CD4-positive, alpha-beta T cell treated with Interleukin-2 at 100 ng/mL for 4 hours (primary cell): ENCODE measurements at places on chromosomes 16 and 17.

DNA sequence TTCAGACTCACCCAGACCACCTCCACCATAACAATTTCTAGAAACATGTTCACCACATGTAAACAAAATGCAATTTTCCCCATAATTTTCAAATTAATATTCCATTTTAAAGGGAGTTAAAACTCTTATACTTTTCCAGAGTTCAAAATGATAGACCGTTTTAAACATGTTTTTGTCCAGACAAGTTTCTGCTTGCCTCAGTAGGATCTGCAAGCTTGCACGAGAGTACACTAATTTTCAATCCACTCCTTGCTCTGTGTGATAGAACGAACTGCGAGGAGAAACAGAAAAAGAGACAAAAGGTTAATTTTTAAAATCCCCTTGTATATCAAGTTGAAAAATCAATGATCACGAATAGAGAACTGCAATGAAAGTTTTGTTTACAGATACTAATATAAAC, 7.1 kb downstream of the FAHD1 start:
- DNase-seq = no peak

GRCh38 chr16:86762095-86762494, 183.7 kb downstream of the FOXL1 start:
- no peak for DNase-seq

DNA sequence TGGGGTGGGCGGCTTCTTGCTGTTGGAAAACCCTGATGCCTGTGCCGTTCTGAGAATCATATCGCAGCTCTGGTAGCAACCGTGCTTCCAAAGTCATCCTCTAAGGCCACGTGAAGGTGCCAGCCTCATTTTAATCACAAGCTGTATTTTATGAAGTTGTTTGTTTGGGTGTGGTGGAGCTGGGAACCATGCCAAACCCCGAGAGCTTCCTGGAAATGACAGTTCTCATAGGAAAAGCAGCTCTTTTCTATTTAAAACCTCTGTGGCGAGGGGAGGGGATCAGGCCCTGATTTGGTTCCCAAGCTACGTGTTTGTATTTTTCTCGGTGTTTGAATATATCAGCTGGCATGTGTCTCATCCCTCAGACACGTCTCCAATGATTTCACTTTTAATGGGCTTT, 21.7 kb downstream of the KNOP1 start:
- peak; percentile 92 for DNase-seq

GRCh38 chr16:83952587-83952939, 477 bp upstream of the OSGIN1 start:
- DNase-seq = no peak

DNA sequence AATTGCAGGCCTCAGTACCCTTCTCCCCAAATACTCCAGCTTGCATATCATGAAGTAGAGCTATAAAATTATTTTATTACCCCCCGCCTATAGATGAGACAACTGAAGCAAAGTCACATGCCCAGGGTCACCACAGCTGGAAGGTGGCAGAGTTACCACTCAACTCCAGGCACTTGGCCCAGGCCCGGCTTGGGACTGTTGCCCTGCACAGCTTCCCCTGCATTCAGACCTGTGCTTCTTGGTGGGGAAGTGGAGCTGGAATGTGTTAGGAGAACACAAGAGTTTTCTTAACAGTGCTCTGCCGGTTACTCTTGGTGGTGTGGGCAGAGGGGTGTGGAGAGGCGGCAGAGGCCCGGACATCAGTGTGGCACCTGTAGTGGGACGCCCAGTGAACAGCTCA, 149.3 kb downstream of the SOCS1 start:
- no peak for DNase-seq

GRCh38 chr17:48769009-48769675, 40.6 kb upstream of the HOXB13 start:
- no peak for DNase-seq

GRCh38 chr16:21719283-21719682, 55.5 kb downstream of the OTOA start:
- DNase-seq = no peak

DNA sequence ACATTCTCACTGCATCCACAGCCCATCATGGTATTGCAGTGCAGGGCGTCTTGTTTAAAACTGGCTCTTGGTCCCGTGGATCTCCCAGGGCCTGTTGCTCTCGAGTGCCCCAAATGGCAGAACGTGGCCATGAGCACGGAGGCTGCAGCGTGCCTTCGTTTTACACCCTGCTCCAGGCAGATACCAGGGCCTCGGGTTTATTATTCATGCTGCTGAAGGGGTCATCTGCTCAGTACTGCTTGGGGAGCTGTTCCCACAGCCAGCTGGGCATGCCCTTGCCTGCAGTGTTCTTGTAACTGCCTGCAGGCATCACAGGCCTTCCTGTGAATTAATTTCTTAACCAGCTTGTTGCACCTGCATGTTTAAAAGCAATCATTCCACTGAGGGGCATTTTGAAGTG, 129.7 kb upstream of the CHMP6 start:
- DNase-seq = peak; percentile 60

- DNase-seq = no peak
Measured at GRCh38 chr16:3135126-3135715, 392 bp downstream of the ZNF213 start.

DNA sequence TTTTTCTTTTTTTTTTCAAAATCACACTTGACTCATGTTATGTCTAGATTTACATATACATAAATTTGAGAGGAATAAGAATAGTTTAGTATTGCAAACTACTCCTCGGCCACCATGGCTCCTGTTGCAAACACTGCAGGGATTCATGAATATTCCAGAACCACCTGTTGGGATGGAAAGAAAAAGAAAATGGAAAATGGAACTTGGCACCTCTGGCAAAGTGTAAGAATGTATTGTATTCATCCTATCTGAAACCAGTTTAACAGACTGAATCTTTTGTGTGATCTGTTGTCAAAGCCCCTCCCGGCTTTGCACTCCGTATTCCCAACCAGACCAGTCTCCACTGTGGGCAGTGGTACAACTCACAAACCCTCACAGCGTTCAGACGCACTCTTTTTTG, 124.4 kb downstream of the SPECC1 start:
- no peak for DNase-seq

DNA sequence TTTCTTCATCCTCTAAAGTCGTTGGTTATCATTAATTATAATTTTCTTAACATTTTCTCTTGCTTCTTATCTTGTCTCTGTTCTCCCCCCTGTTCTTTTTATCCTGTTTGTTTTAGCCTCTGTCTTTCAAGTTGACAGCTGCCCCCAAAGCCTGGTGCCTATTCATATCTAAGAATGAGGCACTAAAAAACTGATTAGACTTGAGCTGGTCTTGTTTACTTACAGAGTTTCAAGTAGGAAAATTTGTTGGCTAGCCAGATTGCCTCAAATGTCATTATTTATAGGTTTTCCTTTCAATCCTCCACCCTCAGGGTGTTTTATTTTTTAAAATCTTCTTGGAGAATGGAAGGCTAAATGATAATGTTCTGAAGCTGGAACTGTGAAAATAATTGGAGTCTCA, 236.0 kb downstream of the UTP18 start:
- DNase-seq = no peak

DNA sequence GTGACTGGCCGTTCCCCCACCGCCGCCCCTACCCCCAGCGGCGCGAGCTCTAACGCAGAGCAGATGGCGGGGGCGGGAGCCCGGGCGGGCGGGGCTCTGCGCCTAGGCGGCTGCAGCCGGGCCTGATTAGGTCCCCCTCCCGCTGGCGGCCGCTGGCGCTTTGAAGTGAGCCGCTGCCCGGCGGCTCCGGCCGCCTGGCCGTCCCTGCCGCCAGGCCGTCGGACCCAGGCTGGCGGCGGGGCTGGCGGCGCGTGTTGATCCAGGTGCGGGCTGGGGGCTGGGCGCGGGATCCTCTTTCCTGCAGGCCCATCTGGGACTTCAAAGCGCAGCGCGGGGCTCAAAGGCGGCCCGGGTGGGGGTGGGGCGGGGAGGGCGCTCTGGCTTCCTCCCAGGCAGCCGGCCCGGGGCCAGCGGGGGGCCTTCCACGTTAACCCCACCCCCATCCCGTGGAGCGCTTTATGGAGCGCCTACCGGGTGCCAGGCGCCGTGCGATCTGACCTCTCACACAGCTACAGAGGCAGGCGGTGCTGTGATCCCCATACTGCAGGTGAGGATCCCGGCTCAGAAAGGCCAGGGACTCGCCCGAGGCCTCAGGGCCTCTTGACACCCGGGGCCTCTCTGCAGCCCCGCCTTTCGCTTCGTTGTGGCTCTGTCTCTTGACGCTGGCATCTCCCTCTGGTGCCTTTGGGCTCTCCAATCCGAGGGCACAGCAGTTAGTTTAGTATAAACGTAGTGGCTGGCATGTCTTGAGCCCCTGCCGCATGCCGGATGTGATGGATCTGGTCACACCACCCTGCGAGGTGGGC, 80.0 kb upstream of the NKD1 start:
- DNase-seq = no peak

DNA sequence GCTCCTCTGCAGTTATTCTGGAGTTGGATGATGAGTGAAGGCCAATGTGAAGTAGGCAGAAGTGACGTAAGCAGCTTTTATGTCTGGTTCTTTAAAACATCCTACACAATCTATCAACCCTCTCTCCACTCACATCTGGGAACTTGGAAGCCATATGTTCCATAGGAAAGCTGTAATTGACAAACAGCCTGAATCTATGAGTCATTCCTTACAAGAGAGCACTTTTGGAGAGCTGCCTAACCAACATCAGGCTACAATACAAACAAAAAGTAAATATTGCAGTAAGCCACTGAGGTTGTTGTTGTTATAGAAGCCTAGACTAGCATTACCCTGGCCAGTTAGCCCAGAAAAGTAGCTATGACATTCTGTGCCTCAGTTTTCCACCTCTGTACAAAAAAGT, 5.9 kb downstream of the CCL7 start:
- no peak for DNase-seq

DNA sequence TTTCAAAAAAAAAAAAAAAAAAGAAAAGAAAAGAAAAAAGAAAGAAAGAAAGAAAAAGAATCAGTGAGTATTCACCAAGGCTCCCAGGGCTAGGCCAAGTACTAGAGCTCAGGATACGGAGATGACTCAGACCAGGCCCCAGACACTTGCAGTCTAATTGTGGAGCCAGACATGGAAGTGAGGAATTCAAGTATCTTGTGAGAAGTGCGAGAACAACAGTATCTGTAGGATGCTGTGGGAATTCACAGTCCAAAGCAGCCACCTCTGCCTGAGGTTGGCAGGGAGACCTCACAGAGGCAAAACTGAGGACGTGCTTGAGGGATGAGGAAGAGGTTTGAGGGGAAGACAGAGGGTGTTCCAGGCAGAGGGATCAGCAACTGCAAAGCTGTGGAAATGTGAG, 14.0 kb upstream of the ALDOA start:
- no peak for DNase-seq

- no peak for DNase-seq
Measured at GRCh38 chr16:73864868-73865267, 431.7 kb upstream of the PSMD7 start.

- no peak for DNase-seq
Measured at GRCh38 chr16:66258916-66259845, 107.3 kb upstream of the CDH5 start.

DNA sequence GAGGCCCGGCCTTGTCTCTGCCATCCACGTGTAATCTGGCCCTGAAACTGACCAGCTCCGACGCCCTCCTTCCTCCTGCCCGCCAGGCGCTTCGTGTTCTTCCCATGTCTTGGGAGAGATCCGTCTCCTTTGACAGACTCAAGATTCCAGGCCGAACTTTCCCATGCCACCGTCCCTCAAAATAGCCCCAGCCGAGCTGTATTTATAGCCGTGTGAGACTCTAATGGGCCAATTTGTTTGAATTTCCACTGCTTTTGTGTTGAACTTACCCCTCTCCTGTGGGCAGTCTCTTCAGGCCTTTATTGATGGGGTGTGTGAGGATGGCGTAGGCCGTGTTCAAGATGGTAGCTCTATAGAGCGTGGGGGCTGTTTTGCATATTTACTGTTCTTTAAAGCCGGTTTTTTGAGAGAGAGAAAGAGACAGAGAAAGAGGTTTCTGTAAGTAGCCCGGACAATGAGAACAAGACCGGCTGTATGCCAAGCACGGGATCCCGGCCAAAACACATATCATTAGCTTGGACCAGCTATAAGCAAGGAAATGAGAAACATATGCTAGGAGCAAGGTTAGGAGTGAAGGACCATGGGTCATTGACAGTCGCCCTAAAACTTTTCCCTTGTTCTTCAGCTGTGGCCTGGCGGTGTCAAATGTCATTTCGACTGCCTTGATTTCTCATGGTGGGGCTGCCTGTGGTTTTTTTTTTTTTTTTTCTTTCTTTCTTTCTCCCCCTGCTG, 124.5 kb upstream of the ZFHX3 start:
- DNase-seq = no peak

DNA sequence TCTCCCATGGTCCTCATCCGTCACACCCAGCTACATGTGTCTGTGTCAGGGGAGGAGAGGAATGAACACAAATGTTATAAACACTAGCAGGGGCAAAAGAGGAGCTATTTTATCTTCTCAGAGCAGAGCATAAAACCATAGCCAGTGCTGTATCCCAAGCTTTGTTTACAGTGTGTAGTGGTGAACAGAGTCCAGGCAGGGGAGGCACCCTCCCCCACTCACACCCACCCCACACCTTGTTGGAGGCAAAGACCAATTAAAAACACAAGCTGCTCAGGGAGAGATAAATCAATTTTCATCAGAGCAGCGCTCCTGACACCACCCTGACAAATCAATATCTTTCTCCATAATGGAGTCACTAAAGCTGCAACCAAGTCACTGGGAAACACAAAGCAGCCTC, 132.6 kb upstream of the CCL2 start:
- no peak for DNase-seq

GRCh38 chr16:87715658-87716057, 50.1 kb downstream of the KLHDC4 start:
- DNase-seq = no peak

DNA sequence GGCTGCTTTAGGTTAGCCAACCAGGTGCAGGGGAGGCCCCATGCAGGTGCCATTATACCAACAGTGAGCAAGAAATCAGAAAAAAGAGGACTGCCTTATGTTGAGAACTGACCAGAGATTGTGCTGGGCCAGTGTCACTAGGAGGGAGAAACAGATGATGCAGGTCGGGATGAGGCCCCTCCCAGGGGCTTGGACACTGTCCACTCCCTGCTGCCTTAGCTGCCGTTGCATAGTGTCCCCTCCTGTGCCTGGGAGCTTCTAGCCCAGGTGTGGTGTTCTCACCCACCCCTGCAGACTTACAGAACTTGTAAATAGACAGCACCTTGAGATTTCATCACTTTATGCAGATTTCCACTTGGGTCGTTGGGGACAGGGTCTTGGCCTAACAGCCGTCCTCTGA, 36.7 kb downstream of the PLD6 start:
- no peak for DNase-seq

GRCh38 chr16:66295761-66296546, 70.5 kb upstream of the CDH5 start:
- DNase-seq = no peak

DNA sequence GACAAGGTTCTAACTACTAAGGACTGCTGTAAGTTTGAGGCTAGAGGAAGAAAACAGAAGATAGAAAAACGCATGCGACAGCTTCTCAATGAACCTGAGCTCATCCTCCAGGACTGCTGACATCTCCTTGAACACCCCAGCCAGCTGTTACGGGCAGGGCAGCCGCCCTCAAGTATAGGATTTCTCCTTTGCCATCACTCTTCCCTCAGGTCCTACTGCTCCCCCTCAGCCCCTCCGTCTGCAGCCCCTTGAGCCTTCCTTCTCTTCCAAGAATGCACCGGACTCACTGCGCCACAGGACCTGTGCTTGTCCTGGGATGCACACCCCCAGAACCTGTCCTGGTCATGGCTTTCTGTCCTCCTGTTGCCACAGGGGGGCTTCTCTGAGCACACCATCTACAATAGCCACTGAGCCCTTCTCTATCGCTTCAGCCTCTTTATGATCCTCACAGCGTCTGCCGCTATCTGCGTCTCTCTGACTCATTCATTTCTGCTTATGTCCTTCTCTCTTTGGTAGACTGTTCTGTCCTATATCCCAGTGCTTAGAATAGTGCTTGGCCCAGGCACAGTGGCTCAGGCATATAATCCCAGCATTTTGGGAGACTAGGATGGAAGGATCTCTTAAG, 15.7 kb upstream of the XYLT2 start:
- DNase-seq = no peak
